Activated CD8-positive, alpha-beta memory T cell treated with anti-CD3 and anti-CD28 coated beads, Interleukin-2, amount 10 ng/mL, durations not matched to agents 7 days and 5 days (primary cell): ENCODE measurements at places on chromosomes 1 and 21.

GRCh38 chr1:243471026-243471685 lies 215.3 kb downstream of the SDCCAG8 start:
- DNase-seq: no peak

GRCh38 chr1:240171907-240172306 lies 80.2 kb downstream of the FMN2 start:
- no peak for DNase-seq

DNA sequence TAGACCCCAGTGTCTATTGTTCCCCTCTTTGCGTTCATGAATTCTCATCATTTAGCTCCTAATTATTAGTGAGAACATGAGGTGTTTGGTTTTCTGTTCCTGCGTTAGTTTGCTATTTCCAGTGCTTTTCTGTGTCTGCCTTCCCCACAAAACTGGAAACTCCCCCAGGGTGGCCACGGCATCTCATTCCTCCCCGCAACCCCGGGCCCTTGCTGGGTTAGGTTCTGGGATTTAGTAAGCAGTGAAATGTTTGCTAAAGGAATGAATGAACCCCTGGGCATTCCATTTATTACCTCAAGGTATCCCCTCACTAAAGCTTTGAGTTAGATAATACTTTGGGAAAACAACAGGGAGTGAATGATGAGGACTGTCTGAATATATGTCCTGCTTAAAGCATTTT lies 142.9 kb downstream of the GLUL start:
- peak; percentile 62 for DNase-seq

DNA sequence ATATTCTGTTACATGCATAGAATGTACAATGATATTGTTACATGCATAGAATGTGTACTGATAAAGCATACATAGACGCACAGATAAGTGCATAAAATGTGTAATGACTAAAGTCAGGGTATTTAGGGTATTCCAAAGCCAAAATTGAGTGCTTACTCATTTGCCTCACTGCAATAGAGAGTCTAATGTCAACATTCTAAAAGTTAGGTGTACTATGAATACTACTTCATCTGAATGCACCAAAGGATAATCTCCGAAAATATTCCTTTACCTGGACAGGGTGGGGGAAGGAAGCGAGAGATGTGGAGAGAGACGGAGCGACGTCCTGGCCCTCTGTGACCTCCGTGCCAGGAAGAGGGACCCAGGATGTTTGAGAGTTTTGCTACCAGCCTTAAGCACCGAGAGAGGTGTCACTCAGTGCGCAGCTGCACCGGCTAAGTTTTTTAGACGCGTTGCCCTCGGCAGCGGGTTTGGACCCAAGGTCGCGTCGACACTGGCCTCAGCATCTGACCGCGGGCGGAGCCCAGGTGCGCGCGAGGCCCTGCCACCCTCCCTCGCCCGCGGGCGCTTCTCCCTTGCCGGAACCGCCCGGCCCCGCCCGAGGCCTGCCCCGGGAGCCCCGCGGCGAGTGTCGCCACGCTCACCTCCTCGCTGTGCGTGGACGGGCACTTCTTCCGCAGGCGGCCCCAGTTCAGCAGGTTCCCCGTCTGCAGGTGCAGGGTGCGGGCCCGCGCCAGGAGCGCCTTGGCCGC lies 660 bp downstream of the GCLM start:
- peak; percentile 72 for DNase-seq

- DNase-seq: no peak
Measured at GRCh38 chr1:31693231-31693630, 10.6 kb downstream of the COL16A1 start.

DNA sequence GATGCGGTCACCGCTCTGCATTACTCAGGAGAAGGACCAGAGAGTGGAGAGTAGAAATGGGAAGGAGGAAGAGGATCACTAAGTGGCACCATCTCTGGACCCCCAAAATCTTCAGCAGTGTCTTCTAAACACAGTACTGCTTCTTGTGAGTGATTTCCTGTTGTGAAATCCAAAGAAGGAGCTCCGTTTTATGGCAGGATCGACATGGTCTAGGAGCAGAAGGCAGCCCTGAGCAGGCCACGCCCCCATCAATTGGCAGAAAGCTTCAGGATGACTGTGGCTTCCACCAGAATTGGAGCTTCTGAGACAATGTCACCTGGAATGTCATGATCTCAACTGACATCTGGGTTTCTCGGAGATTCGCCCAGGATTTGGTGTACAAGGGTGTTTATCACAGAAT lies 171.5 kb downstream of the ADSS2 start:
- DNase-seq: no peak

GRCh38 chr1:67838180-67838910 lies 5.1 kb upstream of the GNG12 start:
- no peak for DNase-seq

DNA sequence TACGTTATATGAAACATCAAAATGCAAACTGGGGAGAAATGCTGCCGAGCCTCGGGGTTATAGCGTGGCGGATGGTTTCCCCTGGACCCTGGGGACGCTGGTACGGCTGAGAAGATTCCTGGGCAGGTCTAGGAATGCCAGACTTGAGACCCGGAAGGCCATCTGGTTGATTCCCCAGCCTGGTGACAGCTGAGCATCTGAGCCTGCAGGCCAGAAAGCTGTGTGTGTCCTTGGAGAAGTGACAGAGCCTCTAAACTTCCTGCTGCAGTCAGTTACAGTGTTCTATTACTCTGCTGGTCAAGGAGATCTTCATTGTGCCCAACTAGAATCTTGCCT lies 2.3 kb downstream of the VASH2 start:
- DNase-seq: no peak

DNA sequence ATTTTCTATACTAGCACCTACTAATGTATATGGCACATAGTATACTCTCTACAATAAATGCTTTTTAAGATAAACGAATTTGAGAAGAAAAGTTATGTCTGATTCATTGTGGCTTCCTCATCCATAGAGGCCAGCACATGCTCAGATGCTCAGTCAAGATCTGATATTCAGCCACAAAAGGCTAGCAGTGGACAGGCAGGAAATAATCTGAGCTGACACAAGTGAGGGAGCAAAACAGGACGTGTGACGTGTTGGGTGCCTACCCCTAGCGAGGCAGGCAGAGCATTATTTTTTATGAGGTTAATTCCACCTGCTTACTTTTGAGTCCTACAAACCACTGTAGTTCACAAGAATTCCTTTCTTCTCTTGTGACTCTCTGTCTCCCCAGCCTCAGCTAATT lies 550.9 kb downstream of the SMYD3 start:
- DNase-seq: peak; percentile 74

- no peak for DNase-seq
Measured at GRCh38 chr1:19028110-19028509, 71.6 kb upstream of the IFFO2 start.

- DNase-seq: no peak
Measured at GRCh38 chr1:228478326-228478725, 8.9 kb upstream of the RNF187 start.

GRCh38 chr1:52264530-52265115 lies 101.4 kb downstream of the CC2D1B start:
- no peak for DNase-seq

GRCh38 chr1:169027607-169028320 lies 78.7 kb upstream of the ATP1B1 start:
- DNase-seq: no peak

- no peak for DNase-seq
Measured at GRCh38 chr1:221419513-221420095, 322.3 kb downstream of the DUSP10 start.

GRCh38 chr21:17577701-17578100 lies 35.0 kb downstream of the BTG3 start:
- DNase-seq: no peak

GRCh38 chr1:89808441-89809117 lies 12.3 kb upstream of the LRRC8D start:
- DNase-seq: no peak

DNA sequence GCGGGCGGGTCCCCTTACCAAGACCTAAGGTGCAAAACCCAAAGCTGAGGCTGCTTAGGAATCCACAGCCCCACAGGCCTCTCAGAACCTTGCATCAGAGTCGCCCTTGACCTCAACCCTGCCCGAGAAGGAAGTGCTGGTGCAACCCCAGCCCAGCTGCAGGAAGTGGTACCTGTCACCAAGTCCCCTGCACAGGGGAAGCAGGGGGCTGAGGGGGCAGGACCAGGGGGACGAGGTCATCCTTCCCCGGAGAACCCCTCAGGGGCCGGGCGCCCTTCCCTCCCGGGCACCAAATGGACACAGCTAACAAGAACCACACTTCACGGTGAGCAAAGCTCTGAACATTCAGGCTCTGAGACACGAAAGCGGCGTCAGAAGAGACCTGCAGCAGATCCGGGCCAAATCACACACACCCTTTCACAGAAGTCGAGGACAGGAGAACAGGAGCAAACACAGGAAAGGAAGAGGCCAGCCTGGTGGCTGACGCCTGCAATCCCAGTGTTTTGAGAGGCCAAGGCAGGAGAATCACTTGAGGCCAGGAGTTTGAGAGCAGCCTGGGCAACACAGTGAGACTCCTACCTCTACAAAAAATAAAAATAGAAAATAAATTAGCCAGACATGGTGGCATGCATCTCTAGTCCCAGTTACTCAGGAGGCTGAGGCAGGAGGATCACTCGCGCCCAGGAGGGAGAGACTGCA lies 6.4 kb downstream of the ITGB2 start:
- peak; percentile 93 for DNase-seq

GRCh38 chr1:51058858-51059257 lies 43.2 kb upstream of the C1orf185 start:
- DNase-seq: no peak

DNA sequence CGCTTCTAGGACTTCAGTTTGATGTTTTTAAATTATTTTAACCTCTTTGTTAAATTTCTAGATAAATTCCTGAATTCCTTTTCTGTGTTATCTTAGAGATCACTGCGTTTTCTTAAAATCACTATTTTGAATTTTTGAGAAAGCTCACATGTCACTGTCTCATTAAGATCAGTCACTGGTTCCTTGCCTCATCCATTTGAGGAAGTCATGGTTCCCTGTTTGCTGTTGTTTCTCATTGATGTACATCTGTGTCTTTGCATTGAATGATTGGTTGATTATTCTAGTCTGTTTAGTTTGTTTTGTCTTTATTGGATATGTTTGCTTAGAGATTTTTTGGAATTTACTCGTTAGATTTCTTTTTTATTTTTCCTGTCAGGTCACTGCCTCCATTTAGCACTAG lies 50.1 kb downstream of the CRP start:
- no peak for DNase-seq

DNA sequence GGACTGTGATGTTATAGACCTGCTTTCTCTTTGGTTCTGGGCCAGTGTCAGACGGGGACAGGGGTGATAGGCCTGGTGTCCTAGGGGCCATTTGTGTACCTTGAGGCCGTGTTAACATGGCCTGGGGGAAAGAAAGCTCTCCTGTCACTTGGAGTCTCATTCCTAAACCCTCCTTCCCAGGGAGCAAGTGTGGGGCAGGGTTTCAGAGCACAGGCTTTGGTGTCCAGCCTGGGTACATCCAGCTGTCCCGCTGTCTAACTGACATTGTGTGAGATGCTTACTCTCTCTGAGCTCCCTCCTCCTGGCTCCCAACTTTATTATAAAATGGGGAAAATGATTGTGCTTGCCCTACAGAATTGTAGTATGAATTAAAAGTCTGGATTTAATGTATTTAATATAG lies 32.6 kb upstream of the EPHA8 start:
- no peak for DNase-seq

GRCh38 chr1:154304664-154305337 lies 16.1 kb upstream of the AQP10 start:
- DNase-seq: peak; percentile 56

- DNase-seq: no peak
Measured at GRCh38 chr1:2853711-2854110, 52.2 kb upstream of the TTC34 start.

DNA sequence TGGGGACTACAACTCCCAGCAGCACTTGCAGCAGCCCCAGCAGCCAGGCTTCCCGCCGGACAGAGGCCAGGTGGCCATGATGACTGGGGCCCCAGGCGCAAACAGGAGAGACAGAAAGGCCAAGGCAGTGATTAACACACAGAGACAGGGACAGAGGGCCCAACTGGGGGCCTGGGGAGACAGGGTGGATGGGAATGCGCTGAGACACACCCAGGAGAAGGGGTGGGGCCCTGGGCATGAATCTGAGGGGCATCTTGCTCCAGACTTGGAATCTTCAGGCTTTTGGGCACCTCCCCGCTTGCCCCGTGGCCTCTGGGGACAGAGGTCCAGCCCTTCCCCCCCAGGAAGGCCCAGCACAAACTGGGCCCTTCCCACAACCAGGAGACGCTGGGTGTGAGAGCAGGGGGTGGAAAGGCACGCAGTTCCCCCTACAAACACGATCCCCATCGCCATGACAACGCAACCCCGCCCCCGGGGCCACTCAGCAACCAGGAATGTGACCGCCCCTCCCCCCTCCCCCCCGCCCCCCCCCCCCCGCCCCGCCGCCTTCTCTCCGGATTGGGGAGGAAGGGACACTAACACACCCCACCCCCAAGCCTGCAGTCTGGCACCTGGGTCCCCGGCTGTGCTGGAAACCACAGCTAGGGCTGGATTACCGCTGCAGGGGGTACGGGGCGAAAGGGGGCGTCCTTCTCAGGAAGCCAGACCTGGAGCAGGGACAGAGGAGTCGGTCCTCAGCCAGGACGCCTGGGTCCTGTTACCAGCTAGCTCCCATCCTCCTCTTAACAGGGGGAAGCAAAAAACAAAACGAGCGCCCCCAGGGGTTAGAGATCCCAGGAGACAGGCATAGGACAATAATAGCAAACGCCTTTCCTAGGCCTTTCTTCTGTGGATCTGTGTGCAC lies 4.5 kb downstream of the HDGF start:
- DNase-seq: peak; percentile 71

DNA sequence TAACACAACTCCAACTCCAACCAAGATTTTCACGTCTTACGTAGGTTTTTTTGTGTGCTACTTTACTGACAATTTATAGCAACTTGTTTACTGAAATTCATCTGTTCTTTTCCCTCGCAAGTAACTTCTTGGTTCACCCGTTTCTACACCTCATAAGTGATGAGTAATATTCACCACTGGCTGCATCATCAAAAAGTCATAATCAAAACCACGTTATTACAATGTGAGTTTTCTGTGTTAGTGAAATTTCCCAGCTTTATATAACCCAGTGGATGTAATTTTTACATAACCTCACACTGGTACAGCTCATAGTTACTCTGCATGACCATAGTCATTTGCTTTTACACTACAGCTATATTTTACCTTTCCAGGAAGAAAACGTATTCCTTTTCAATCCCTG lies 401.1 kb upstream of the LYPLAL1 start:
- DNase-seq: no peak
